ENCODE measurements at places on chromosomes 2 and 18.

- no peak for DNase-seq
Observed at GRCh38 chr2:162072181-162072702, 1.8 kb downstream of the DPP4 start.

DNA sequence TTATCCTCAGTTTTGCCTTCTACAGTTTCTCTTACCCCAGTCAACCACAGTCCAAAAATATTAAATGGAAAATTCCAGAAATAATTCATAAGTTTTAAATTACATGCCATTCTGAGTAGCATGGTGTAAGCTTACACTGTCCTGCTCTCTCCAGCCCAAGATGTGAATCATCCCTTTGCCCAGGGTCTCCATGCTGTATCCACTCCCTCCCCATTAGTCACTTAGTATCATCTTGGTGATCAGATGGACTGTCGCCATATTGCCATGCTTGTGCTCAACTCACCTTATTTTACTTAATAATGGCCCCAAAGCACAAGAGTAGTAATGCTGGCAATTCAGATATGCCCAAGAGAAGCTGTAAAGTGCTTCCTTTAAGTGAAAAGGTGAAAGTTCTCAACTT is 18.5 kb upstream of the CCNT2 start:
- DNase-seq: no peak

- no peak for DNase-seq
Observed at GRCh38 chr2:105671156-105671555, 73.6 kb upstream of the NCK2 start.

DNA sequence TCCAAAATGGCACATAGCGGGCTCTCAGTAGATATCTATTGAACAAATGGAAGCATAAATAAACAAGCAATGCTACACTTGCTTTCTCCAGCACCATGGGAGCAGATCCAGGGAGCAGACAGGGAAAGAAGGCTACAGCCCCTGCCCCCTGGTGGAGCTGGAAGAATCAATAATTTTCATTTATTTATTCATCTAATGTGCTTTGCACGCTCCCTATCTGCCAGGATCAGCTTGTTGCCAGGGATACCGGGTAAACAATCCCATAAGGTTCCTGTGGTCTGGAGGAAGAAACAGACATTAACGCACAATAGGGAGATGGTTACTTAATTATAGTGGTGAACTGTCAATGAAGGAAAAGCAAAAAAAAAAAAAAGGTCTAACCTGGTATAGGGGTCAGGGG is 40.1 kb upstream of the CLASP1 start:
- no peak for DNase-seq

- no peak for DNase-seq
Observed at GRCh38 chr2:102083393-102083703, 59.2 kb upstream of the IL1R1 start.

- DNase-seq: no peak
Observed at GRCh38 chr2:218395456-218395825, 4.2 kb upstream of the CTDSP1 start.

DNA sequence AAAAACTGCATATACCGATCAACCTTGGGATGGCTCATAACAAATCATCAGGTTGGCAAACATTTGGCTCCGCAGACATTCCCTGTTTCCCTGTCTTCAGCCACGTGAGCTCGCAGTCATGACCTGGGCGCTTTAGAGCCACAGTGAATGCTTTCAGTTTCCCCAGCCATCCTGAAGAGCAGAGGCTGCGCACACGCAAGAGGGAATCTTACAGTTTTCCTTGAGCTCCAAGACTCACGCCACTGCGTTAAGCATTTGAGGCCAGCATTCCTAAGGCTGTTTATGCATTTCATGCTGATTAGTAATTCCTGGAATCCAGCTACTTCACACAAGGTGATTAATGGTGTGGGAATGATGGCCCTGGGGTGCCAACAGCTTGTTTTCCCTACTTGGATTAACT is 95.1 kb downstream of the MTCL1 start:
- no peak for DNase-seq
